ENCODE measurements at places on chromosomes 7 and 10. TPM values are rescaled to one million over a fixed set of nuclear protein-coding genes. Genes with fewer than 3 reads are reported as not detected.

- no peak for DNase-seq
Measured at GRCh38 chr10:34156781-34157425, 658.2 kb downstream of the PARD3 start.

DNA sequence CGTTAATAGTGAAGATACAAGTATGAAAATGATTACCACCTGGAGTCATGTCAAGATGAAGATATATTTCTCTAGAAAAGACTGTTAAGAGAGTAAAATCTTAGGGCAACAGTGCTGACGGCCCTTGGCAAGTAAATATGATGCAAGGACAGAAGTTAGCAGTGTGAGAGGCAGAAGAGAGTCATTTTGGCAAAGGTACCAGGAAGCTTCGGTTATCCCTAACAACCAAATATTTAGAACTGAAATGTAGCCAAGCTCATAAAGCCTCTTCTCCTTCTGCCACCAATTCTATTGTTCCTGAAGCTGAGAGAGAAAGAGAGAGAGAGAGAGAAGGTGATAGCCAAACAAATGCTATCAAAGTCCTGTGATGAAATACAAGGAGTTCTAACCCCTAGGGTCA, 109.6 kb downstream of the MACC1 start:
- no peak for DNase-seq

DNA sequence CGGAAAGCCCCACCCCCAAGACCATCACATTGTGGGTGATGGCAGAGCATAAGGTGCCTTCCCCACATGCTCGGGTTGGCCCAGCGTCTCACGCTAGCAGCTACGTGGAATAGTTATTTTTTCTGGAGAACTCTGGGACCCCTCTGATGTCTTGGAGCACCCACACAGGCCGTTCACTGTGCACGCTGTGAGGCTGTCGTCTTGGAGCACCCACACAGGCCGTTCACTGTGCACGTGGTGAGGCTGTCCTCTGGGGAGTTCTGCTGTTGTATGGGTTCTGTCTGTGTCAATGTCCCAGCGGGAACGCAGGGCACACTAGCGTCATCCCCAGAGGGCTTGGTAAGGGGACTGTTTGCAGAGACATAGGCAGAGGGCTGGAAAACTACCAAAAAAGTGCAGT, 38.8 kb upstream of the FAM20C start:
- DNase-seq: no peak

GRCh38 chr7:82623812-82624211, 180.2 kb upstream of the CACNA2D1 start:
- no peak for DNase-seq

DNA sequence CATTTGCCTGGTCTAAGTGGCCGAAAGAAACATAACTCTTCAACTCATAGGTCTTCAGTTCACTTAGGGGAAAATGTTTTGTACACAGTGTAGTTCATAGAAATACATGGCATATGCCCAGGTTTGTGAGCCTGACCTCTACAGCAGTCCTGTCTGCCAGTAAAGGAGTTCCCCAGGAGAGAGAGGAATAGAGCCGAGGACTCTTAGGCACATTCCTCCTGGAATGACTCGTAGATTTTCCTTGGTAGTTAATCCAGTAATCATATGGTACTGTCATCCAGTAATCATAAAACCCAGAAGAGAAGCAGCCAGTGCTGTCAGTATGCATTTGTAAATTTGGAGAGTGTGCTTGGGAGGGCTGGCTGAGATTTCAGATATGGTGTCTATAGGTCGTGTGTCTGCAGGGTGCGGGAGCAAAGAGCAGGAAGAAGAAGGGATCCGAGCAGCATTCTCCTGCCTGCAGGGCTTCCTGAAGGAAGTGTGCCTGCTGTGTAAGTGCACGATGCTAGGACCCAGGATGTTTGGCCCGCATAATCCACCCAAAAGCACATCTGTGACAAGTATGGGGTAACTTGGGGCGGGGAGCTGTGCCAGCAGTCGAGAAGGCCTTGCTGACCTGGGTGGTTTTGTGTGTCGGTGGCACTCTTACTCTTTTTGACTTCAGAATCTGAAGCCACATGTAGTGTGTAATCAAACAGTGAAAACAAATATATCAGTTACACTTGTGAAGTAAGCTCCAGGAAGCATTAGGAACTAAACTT, 13.9 kb downstream of the EIF4H start:
- no peak for DNase-seq

DNA sequence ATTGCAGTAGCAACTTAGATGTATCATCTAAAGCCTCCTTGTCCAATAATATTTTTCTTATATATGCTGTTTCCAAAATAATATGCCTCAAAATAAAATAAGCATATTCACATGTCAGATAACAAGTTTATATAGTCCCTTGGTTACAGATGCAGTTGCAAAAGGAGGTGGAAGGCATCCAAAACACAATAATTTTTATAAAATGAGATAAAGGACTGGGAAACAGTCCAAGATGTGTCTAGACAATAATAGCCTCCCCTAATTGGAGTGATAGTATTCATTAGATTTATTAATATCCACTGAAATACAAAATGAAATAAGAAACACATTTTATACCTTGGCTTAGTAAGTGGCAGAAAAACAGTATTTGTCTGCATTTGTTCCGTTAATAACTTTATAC, 30.3 kb downstream of the BCAP29 start:
- no peak for DNase-seq

GRCh38 chr10:121263431-121263783, 334.8 kb downstream of the FGFR2 start:
- no peak for DNase-seq

GRCh38 chr10:48768926-48769325, 84.3 kb downstream of the WDFY4 start:
- no peak for DNase-seq

- peak; percentile 74 for DNase-seq
Measured at GRCh38 chr7:134458341-134458805, 527 bp downstream of the AKR1B1 start.

DNA sequence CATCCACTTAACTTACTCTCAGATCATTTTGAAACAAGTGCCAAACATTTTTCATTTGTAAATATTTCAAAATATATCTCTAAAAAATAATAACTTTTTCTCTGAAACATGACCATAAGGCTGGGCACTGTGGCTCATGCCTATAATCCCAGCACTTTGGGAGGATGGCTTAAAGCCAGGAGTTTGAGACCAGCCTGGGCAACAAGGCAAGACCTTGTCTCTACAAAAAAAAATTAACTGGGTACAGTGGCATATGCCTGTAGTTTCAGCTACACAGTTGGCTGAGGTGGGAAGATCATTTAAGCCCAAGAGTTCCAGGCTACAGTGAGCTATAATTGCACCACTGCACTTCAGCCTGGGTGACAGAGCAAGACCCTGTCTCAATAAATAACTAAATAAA, 36.4 kb downstream of the USP54 start:
- no peak for DNase-seq

DNA sequence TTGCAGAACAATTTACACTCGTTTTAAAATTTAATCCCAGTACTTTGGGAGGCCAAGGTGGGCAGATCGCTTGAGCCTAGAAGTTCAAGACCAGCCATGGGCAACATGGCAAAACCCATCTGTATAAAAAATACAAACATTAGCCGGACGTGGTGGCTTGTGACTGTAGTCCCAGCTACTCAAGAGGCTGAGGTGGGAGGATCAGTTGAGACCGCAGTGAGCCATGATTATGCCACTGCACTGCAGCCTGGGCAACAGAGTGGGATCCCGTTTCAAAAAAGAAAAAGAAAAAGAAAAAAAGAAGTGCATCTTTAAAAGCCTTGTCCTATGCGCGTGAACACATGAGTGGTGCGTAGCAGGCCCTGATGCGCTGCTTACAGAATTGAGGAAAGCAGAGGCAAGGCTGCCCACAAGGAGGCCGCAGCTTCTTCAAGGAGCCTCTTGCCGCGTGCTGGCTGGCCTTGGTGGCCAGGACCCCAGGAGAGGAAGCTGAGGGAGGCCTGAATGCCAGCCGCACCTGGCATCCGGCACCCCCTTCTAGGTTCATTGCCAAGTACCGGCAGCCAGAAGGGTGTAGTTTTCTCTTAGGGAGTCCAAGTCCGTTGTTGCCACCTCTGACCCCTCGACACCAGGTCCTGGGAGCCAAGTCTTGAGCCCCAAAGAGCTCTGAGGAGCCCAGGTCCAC, 124.5 kb downstream of the UBE2H start:
- DNase-seq: no peak

DNA sequence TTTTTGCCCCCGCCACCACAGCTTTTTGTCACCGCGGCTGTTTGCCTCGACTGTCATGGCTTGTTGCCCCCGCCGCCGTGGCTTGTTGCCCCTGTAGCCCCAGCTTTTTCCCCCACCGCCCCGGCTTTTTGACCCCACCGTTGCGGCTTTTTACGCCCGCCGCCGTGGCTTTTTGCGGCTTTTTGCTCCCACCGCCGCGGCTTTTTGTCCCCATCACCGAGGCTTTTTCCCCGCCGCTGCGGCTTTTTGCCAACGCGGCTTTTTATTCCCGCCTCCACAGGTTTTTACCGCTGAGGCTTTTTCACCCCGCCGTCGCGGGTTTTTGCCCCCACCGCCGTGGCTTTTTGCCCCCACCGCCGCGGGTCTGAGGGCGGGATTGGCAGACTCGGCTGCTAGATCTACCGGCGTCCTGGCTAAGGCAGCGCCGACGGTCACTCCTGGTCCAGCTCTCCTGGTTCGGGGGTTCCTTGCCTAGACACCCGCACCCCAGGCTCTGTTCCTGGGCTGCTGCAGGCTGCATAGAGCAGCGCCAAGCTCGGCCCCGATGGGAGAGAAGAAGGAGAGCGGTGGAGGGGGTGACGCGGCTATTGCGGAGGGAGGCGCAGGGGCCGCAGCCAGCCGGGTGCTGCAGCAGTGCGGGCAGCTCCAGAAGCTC, 637.7 kb downstream of the ZNF716 start:
- DNase-seq: peak; percentile 46

The PKD2L1 gene
- not detected for total RNA-seq

The SFRP4 gene
- 10.2 TPM for total RNA-seq

The RELN gene
- total RNA-seq: 9.2 TPM

The SPDYE5 gene
- not detected for total RNA-seq

The AGAP6 gene
- 27.1 TPM for total RNA-seq

The NYAP1 gene
- total RNA-seq: 1.5 TPM

The ZFYVE27 gene
- 15.9 TPM for total RNA-seq

The EPO gene
- total RNA-seq: not detected

The SLC39A12 gene
- 0.16 TPM for total RNA-seq

Measured in sigmoid colon (tissue), 7 donors.